Activated CD4-positive, CD25-positive, alpha-beta regulatory T cell (primary cell): ENCODE measurements at places on chromosomes 16 and 17.

DNA sequence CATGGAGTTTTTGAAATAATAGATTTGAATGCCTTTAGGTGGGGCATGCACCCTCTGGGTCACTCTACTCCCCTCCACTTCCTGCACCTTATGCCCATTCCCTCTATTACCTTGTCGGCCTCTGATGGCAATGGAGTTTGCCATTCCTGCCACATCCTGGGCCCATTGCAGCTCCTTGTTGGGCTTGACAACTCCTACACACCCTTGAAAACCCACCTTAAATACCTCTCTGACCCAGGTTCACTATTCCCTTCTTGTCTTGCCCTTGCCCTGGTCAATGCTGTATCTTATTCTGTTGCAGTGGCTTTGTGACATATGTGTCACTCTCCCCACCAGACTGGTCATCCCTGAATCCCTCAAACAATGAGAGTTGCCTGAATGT lies 2.4 kb downstream of the CCR7 start:
- no peak for DNase-seq

GRCh38 chr17:66228887-66229782 lies at the start of gene APOH:
APOH (minus strand) TSS chr17:66229415; CDS start chr17:66229379, 36 bp downstream.
- DNase-seq: no peak

DNA sequence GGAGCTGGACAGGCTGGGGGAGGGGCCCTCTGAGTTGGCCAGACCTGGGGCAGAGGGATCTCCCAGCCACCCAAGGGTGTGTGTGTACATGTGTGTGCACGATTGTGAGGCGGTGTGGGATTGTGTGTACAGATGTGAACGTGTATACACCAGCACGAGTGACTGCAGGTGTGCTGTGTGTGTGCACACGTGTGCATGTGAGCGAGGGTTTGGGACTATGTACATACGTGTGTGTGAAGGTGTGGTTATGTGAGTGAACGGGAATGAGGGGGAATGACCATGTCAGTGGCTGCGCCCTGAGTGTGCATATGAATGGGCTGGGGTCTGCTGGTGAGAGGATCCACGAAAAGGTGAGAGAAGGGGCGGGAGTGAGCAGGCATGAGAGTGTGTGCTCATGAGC lies 22.4 kb upstream of the TAC4 start:
- no peak for DNase-seq

- DNase-seq: no peak
Measured at GRCh38 chr17:45325810-45326209, 9.0 kb upstream of the MAP3K14 start.

DNA sequence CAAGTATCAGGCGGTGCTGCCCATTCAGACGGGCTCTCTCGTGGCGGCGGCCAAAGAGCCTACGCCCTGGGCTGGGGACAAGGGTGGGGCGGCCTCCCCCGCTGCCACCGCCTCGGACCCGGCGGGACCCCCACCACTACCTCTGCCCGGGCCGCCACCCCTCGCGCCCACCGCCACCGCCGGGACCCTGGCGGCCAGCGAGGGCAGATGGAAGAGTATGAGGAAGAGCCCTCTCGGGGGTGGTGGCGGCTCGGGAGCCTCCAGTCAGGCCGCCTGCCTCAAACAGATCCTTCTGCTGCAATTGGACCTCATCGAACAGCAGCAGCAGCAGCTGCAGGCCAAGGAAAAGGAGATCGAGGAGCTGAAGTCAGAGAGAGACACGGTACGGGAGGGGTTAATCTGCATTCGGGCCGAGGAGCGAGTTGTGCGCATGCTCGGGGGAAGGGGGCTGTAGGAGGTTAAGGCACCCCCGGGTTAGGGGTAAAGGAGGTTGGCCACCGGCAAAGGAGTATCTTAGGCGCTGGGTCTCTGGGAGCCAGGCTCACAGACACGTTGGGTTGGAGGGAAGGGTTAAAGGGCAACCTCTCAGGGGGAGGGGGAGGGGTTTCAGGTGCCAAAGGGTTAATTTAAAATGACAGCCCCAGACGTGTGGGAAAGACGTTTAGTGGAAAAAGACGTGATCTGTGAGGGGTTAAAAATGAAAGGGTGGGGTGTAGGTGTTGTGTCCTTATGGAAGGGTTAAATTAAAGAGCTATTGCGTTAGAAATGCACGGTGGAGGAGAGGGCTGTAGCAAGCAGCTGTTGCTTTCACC lies 1.4 kb downstream of the MSL1 start:
- peak; percentile 27 for DNase-seq

DNA sequence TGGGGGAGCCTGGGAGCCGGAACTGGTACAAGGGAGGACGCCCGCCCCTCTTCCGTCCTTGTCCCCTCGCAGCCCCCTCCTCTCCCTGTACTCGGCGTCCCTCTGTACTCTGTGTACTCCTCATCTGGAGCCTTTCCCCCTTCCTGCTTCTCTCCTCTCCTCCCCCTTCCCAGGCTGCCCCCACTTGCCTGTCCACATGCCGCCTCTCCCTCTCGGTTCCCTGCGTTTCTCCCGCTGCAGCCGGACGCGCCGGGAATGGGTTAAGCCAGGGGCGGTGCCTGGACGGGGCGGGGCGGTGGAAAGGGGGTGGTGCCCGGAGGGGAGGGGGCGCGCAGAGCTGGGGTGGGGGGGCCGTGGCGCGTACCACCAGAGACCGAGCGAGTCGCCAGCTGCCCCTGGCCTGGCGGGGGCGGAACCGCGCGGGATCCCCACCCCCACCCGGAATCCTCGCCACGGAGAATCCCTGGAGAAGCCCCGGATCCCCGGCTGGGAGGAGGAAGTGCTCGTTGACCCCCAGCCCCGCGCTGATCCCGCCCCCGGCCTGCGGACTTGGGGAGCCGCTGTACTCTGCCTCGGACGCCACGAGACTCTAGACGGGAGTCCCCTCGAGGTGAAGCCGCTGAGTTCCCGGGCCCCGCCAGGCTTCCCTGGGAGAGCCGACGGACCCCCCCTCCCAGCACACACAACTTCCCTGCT lies 22.6 kb downstream of the GJD3 start:
- no peak for DNase-seq

- DNase-seq: no peak
Measured at GRCh38 chr16:78288888-78289287, 189.4 kb downstream of the WWOX start.

- no peak for DNase-seq
Measured at GRCh38 chr17:9273428-9274391, 252.4 kb downstream of the NTN1 start.

- no peak for DNase-seq
Measured at GRCh38 chr17:65176646-65177409, 39.7 kb downstream of the RGS9 start.

- no peak for DNase-seq
Measured at GRCh38 chr16:49533422-49533821, 159.8 kb downstream of the C16orf78 start.

GRCh38 chr16:53893731-53894435 lies 189.9 kb downstream of the FTO start:
- DNase-seq: no peak

- no peak for DNase-seq
Measured at GRCh38 chr17:59763861-59764260, 56.4 kb downstream of the VMP1 start.

DNA sequence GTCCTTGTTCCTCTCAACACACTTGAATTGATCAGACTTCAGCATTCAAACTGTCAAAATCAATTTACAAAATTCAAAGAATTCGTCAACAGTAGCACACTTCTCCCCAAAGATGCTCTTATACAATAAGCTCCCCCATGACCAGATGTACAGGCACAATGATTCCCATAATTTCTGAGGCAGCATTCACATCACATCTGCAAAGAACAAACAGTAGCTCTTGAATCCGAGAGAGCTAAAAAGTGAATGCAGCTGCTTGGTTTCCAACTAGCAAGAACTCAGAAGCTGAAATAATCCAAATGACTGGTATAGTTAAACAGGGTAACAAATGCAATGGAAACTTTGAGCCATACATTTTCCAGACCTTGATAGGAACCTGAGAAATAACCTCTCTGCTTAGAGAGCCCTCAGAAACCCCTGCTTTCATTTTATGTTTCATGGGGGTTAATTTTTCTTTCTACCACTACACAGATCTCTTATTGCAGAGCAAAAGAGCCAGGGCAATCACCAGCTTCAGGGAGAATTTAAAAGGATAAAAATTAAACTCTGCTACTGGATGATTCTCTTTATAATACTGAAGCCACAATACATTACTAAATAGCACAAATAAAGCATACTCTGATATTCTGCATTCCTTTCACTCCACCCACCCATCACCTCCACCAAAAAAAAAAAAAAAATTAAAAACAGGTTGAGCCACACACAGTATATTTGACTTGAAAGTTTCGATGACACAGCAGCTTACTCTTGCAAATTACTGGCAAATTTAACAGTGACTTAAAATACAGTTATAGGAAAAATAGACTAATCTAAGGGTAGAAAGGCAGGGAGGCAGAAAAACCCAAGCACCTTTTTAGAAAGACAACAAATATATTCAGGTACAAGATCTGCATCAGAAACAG lies 23.1 kb upstream of the TMEM97 start:
- DNase-seq: no peak

DNA sequence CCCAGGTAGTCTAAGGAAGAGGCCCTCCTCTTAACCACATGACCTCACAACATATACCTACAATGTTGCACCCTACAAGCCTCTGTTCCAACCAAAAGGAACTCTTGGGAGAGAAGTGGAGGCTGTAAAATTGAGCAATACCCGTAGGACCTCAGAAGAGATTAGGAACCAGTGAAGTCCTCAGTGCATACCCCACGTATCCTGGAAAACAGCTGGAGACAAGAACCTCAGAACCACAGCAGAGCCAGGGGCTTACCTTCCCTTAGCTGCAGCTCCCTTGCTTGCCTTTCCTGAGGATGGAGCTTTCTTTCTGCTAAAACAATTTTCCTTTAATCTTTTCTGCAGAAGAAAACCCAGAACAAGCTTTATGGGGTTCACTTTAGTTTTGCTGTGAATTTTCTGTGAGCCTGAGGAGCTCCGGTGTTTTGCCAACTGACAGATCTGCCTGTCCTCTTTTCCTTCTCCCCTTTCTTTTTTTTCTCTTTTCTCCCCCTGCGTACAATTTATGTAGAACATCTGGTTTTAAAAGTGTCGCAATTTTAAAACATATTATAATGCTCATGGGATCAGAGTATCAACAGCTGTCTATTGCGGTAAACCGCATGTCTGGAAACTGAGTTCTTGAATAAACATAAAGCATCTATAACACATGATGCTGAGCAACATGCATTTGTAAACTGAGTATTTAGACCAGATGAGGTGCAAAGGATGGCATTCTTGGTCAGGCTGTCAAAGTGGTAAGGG lies 226.4 kb upstream of the MAF start:
- no peak for DNase-seq

- DNase-seq: no peak
Measured at GRCh38 chr17:8900207-8900606, 32.7 kb upstream of the PIK3R6 start.

- DNase-seq: no peak
Measured at GRCh38 chr17:3900646-3901045, 7.8 kb upstream of the CAMKK1 start.

GRCh38 chr16:85094812-85095211 lies 17.5 kb downstream of the CIBAR2 start:
- DNase-seq: no peak

DNA sequence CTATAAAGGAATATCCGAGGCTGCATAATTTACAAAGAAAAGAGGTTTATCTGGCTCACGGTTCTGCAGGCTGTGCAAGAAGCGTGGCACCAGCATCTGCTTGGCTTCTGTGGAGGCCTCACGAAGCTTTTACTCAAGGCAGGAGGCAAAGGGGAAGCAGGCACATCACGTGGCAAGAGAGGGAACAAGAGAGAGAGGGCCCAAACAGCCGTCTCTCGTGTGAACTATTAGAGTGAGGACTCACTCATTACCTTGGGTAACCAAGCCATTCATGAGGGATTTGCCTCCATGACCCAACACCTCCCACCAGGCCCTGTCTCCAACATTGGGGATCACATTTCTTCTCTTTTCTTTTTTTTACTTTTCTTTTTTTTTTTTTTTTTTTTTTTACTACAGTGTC lies 7.5 kb upstream of the ALKBH5 start:
- no peak for DNase-seq

DNA sequence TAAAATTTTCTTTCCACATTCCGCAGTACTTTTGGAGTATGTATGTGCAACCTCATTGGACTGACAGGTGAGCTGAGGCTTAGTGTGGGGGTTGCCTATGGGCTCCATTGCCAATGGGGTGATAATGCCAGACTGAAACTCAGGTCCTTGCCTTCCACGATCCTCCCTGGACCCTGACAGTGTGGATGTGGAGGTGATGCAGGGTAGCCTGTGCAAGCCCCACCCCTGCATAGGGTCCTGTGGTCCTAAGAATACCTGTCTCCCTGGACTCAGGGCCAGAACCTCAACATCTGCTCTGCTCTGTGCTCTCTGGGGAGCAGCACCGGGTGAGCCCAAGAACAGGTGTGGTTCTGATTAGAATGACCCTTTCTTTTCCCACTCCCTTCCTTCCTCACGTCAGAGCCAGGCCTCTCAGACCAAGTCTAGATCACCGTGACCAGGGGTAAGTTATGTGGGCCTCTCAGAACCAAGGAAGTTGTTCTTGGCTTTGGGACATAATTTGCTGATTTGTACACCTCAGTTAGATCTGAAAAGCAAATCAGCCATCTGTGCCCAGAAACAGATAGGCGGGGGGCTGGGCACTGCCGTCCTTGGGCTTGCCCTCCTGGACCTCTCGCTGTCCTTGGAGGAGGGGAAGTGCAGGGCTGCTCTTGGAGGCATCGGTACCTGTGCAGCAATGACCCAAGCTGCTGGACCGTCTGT lies 8.4 kb upstream of the TNS4 start:
- DNase-seq: no peak

- no peak for DNase-seq
Measured at GRCh38 chr17:46817901-46818209, 637 bp downstream of the WNT3 start.

- no peak for DNase-seq
Measured at GRCh38 chr17:81858967-81859905, 1.1 kb downstream of the P4HB start.

DNA sequence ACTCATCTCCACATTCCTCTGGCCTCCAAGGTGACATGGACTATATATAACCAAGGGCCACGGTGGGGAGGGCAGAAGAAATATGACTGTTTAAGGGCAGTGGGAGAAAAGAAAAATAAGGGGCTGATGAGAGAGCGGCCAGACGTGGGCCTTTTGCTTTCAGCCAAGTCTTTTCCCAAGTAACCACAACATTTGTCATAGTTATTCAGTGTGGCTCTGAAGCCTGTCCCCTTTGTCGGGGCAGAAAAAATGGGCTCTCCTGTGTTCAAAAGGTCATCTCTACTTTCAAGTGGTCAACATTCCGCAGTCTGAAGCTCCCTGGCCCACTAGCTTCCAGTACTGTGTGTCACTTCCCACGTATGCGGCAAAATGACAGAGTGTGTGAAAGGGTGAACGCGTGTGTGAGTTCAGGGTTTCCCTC lies 245.4 kb downstream of the NTN1 start:
- DNase-seq: no peak

DNA sequence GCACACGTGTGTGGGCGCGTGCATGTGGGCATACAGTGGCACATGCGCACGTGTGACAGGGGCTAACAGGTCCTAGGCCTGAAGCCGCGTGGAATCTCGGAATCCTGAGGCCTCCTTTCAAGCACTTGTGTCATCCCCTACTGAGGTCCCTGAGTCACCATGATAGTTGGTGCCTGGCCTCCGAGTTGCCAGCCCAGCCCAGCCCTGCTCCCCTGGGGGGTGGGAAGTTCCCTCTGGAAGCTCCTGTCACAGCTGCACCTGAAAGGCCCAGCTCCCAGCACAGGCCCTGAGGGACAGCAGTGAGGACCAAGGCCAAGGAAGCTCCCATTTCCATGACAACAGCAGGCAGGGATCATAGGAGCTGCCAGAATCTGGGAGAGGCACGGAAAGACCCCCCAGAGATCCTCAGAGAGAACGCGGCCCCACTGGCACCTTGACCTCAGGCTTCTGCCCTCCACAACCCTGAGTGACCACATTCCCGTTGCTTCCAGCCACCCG lies 35.4 kb upstream of the ENPP7 start:
- DNase-seq: no peak
